Prostate gland (tissue), 2 donors: ENCODE measurements at places on chromosomes 11 and 22. TPM values are rescaled to one million over a fixed set of nuclear protein-coding genes. Genes with fewer than 3 reads are reported as not detected.

MRPL16 gene
- 38.3 TPM for total RNA-seq

C22orf23 gene
- total RNA-seq = 9.7 TPM

LRRC74B gene
- total RNA-seq = 0.45 TPM

TREH gene
- total RNA-seq = 2.4 TPM

KCNJ11 gene
- total RNA-seq = 5.5 TPM

MS4A3 gene
- not detected for total RNA-seq

NXPE1 gene
- total RNA-seq = 3.0 TPM

- peak; percentile 96 for DNase-seq
These were observed at the start of gene CRYAB for GRCh38 chr11:111911563-111912401. CRYAB (minus strand) TSS chr11:111911770; CDS start chr11:111911724, 46 bp downstream.

- no peak for DNase-seq
These were observed 11.5 kb downstream of the CSNK1E start for GRCh38 chr22:38305471-38306448.

DNA sequence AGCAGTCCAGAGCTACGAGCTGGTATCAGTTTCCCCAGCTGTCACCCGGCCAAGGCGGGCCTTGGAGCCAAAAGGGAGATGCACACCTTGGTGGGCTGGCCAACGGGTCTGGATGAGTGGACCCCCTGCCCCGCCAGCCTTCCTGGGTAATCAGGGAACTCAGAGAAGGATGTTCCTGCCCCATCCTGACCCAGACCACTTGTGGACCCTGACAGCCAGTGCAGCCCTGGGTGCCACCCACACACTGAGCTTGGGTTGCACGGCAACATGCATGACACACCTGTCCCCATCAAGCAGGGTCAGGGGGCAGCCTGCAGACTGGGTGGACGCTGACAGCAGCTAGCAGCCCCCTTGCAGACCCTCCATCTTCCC, 8.6 kb downstream of the SLC25A1 start:
- no peak for DNase-seq

GRCh38 chr22:39474351-39475111, 17.7 kb downstream of the MGAT3 start:
- DNase-seq = no peak

GRCh38 chr22:27704581-27704980, 97.0 kb downstream of the MN1 start:
- DNase-seq = no peak

DNA sequence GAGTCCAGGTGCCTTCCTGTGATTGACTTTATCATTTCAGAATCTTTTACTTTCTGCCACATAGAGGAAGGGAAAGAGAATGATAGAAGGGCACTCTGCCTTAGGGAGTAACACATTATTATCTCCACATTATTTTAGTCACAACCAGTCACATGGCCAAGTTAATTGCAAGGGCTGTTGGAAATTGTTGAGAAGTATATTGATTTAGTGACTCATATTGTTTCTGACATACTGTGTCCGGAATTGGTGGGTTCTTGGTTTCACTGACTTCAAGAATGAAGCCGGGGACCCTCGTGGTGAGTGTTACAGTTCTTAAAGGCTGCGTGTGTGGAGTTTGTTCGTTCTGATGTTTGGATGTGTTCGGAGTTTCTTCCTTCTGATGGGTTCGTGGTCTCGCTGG, 8.7 kb downstream of the OR51B4 start:
- DNase-seq = no peak

GRCh38 chr11:105705786-105706530, 96.1 kb downstream of the GRIA4 start:
- no peak for DNase-seq

- DNase-seq = no peak
These were observed 201.9 kb upstream of the UBASH3B start for GRCh38 chr11:122453586-122453985.

DNA sequence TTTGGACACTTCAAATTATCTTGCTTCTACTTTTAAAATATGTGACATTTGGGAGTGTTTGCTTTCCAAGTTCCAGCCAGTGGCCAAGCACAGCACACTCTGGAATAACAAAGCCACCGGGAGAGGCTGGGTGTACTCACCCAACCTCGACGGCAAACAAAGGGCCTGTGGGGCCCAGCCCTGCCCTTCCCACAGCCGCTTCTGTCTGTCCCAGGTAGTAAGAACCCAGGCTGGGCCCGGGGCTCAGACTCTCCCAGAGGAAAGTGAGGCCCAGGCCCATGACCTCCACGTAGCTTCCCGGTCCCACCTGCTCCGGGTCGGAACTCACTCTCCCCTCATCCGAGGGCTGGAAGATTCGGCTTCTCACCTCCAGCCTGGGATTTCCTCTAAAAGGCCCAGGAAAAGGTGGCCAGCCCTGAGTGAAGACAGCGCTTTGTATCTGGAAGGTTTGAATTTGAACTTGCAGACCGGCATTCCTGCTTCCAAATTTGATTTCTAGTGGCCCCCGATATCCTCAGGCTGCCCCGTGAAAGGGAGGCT, 93.5 kb downstream of the CELSR1 start:
- DNase-seq = peak; percentile 42
